ENCODE measurements at places on chromosomes 3 and 15.

- peak; percentile 72 for DNase-seq
Observed at GRCh38 chr15:30922480-30923311, 19.0 kb downstream of the FAN1 start.

GRCh38 chr15:68732451-68732850 lies 88.2 kb downstream of the ANP32A start:
- no peak for DNase-seq

DNA sequence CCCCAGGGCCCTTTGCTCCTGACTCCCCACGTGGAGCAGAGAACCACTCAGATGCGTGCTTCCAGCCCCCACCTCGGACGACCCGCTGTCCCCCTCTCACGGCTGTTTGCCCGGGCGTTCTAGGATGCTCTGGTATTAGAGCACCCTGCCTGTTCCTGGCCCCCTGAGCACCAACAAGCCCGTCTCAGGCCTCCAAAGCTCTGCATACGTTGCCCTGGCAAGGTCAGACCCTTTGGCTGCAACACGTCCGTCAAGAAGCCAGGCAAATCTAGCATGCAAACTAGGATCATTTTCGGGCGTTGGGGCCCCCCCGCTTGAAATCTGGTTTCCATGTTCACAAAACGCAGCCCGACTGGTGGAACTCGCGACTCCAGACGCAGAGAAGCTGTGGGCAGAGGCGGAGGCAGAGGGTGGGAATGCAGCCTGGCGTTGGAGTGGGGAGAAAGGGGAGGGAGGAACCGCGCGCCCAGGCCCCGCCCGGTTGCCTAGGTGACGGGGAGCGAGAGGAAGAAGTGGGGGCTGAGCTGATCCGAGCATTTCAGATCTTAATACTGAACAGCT lies 86.2 kb upstream of the PIAS1 start:
- peak; percentile 82 for DNase-seq

GRCh38 chr3:135368316-135368715 lies 573.3 kb downstream of the EPHB1 start:
- no peak for DNase-seq

GRCh38 chr3:182239316-182239715 lies 527.6 kb downstream of the SOX2 start:
- no peak for DNase-seq

DNA sequence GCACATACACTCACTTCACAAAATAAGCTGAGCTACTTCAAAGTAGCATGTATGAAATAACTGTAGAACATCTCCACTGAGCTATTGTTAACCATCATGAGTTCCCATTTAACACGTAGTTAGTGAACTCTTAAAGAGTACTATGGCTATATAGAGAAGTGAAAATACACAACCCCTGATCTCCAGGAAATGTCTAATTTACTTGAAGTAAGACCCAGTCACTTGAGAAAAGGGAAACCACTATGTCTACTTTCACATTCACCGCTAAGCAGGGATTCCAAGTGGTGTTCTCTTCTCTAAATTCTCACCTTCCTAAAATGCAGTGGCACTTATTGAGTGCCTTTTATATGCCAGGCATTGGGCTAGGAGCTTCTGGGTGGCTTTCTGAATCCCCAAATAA lies 35.0 kb upstream of the COLQ start:
- no peak for DNase-seq

- no peak for DNase-seq
Observed at GRCh38 chr3:181484026-181484425, 227.7 kb upstream of the SOX2 start.

DNA sequence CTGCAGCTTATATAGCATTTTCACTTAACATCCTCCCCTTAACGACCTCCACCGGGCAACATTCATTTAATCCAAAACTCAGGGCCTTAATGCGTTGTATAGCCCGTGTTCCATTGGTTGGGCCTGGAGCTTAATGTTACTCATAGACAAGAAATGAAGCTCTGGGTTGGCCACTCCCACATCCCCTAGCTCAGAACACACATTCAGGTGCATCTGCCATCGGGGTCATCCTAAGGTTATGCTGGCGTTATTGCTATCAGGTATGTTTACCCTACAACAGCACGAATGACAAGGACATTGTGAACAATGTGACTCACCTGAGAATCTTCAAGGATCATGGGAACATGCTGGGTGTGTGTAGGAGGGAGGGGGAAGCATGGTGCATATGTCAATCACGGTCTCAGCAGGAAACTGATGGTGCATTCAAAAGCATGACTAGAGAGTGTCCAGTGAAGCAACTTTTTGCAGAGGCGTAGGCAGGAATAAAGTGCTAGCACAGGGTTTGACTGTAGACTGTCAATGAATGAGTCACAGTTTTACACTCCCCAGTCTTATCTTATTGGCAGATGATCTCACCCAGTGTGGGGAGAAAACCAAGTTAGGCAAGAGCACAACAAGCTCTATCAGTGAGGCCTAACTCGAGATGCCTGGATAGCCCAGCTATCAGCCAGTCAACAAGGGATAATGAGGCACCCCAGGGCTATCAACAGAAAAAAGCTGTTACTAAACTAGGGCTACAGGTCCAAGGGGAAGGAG lies 402.1 kb upstream of the MCTP2 start:
- DNase-seq = no peak

DNA sequence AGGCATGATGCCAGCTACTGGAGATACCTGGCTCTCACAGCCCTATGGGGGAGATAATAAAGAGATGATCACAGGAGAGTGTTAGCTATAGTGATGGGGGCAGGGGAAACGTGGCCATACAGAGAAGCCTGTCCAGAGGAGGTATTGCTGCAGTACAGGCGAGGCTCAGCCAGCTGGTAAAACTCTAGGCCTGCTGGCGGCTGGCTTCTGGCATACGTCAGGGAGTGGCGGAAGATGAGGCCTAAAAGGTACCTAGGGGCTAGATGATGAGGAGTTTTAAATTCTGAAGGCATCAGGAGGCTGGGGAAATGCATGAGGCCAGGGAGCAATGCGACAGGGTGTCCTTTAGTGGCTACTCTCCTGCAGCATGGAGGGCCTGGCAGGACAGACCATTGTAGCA lies 110.7 kb downstream of the EEFSEC start:
- no peak for DNase-seq

GRCh38 chr3:107927361-107928083 lies 163.3 kb downstream of the CD47 start:
- DNase-seq = peak; percentile 90

DNA sequence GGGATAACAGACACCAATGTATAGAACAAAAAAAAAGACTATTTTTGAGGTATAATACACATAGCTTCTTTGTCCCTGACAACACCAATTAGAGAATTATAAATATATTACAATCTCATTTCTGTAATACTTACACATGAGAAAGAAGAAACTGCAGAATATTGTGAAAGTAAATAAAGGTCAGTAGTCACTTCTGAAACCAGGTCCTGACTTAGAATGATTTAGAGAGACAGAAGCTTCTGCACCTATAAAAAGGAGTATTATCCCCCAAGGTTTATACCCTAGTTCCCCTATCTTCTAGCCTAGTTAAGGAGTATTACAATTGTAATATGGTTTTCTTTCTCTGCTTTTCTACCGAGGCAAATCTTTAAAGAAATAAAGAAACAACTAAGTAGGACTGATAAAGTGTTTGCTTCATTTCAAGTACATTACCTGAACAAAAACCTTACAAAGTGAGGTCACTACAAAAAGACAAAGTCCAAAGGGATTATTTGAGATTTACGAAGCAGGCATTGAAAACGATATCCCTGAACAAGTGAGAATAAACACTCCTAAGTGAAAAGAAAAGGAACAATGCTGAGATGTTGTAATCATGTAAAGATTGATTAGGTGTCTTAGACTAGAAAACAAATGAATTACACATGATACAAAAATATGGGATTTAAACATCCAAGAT lies 103.0 kb downstream of the GBE1 start:
- DNase-seq = no peak

DNA sequence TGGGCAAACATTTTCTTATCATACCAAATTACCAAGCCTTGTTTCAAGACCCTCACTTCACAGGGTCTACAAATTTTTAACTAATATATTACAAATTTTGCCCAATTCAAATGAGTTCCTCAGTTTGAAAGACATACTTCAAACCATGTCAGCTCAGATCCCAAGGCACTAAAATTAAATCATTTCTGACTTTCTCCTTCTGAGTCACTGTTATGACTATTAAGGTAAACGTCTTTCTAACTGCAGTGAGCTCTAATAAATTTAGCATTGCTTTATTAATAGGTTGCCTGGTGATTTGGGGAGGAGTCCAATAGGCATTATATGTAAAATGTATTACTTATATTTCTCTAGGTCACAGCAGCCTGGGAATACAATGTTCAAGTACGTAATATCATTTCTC lies 158.2 kb upstream of the ARHGEF26 start:
- no peak for DNase-seq

GRCh38 chr3:195207056-195207455 lies 63.9 kb downstream of the XXYLT1 start:
- DNase-seq = no peak

GRCh38 chr3:82376883-82377282 lies 615.4 kb upstream of the GBE1 start:
- DNase-seq = no peak

DNA sequence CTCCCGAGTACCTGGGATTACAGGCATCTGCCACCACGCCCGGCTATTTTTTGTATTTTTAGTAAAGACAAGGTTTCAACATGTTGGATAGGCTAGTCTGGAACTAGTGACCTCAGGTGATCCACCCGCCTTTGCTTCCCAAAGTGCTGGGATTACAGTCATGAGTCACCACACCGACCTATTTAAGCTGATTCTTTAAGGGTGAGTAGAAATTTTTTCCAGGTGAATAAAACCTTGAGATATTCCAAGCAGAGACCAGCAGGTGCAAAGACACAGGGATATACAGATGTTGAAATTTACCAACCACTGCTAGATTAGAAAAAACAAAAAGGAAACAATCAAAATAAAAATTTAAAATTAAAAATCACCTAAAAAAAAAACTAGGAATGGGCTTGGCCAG lies 74.4 kb upstream of the CHRNB4 start:
- DNase-seq = no peak

DNA sequence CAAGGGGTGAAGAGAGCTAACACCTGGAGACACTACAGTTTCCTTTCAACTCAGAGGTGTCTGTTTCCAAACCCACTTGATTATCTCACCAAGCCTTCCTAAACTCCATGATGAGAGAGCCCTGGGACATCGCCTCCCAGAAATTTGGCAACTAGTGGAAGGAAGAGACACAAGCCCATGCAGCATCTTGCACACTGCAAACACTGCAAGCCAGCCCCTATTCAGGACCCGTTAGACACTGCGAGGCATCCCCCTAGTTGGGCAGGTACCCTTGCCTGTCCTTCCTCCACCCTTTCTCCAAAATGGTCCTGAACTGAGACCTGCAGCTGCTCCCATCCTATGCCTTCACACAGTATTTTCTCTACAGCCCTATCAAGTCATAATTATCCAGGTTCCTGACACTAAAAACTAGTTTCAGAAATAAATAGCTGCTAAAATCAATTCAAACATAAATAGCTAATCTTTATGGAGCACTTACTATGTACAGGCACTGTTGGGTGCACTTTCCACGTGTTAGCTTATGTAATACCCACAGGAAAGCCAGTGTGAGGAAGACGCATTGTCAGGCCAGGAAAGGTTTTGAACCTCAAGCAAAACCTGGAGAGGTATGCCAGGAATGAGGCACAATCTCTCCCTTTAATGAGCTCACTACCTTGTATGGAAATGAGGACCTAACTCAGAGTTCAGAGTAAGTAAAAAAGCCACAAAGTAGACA lies 2.8 kb downstream of the MAGI1 start:
- DNase-seq = no peak

GRCh38 chr3:13389378-13389777 lies 30.7 kb downstream of the NUP210 start:
- no peak for DNase-seq

DNA sequence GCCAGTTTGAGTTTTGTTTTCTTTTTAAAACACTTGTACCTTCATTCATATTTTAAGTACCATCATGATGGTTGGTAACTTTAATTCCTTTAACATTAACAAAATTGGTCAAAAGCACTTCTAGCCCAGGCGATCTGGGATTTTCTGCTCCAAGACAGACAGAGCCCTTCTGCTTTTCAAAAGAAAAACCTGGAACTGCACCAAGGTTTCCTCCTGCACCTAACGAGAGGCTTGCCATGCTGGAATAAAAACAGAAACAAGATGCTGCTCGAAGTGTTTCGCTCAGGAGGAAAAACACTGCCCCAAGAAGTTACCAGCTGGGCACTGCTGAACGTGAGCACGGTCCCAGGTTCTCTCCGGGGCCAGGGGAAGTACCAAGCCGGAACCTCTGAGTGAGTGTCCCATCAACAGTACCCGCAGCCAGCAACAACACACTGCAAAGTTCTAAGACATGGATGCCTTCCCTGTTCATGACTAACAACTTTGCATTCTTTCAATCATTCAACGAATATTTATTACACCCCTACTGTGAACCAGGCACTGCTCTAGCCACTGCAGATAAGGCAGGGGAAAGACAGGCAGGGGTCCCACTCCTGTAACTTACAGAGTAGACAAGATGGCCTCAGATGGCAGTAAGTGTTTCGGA lies 98.8 kb downstream of the XXYLT1 start:
- no peak for DNase-seq

DNA sequence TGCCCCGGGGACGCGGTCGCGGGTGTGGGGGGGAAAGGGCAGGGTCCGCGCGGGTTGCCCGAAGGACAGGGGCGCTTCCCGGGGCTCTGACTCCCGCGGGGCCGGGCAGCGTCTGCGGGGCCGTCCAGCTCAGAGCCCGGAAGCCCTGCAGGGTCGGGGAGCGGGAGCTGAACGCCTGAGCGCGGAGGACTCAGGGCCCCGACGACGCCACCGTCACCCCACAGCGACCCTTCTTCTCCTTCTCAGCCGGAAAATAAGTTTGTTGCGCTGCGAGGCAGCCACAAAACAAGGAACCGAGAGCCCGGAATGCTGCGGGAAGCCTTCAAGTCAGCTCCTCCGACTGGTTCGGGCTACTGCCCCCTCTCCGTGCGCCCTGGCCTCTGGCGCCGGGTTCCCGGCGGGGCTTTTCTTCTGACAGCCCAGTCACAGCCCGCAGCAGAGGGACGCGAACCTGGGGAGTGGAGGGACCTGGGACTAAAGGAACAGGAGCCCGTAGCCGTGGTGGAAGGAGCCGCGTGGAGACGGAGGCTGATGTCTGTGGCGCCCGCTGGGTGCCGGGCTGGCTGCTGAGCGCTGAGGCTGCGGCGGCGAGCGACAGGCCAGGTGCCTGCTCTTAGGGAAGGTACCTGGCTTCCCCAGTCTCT lies 484 bp downstream of the CNTN4 start:
- DNase-seq = no peak

DNA sequence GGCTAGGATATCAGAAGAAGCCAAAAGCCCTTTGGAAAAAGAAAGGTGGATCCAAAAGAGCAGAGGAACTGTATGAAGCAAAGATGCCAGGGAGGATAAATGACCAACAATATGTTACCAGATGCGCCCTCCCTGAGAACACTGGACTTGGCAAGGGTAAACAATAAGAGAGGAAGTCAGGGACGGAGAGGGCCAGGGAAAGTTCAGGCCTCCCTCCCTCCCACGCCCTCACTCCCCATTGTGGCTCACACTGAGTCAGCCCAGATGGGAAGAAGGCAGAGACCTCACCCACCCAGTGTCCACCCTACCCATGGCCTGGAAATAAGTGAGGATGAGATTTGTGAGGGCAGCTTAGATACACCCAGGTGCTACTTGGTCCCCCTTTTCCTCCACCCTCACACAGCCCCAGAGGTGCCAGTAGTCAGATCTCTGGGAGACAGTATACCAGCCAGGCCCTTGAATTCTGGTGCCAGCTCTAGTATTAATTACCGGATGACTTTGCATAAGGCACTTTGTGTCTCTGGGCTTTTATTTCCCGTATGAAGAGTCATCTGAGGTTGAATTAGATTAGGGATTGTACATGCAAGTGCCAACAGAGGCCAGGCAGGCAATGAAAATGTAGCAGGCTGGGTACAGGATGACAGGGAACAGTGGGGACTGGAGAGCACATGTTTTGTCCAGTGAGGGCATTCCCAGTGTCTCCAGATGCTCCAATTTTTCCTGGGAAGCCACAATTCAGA lies 35.1 kb upstream of the FRMD4B start:
- DNase-seq = no peak
